Anterior cingulate cortex (tissue), 58 donors: ENCODE measurements at places on chromosomes 1 and 21.

DNA sequence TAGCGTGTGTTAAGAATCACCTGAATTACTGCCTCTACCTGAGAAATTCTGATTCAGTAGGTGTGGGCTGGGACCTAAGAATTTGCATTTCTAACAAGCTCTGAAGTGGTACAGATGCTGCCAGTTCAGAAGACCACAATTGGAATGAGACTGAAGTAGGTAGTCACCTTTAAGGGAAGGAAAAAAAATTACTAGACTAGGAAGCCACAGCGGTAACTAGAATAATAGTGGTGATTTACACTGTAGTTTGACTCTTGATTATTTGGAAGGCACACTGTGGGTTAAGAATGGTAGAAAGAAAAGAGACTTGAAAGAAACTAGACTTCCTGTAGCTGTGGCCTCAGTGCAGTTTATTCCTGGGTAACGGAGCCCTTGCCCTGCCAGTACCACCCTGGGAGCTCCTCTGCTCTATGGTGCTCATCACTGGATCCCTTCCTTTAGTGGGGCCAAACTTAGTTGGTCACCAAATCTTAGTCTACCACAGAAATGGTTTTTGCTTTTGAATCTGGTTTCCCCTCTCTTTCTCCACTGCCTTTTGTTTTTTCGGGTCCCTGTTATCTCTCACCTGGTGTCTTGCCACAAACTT lies 43.6 kb downstream of the ARID1A start:
- no peak for DNase-seq

DNA sequence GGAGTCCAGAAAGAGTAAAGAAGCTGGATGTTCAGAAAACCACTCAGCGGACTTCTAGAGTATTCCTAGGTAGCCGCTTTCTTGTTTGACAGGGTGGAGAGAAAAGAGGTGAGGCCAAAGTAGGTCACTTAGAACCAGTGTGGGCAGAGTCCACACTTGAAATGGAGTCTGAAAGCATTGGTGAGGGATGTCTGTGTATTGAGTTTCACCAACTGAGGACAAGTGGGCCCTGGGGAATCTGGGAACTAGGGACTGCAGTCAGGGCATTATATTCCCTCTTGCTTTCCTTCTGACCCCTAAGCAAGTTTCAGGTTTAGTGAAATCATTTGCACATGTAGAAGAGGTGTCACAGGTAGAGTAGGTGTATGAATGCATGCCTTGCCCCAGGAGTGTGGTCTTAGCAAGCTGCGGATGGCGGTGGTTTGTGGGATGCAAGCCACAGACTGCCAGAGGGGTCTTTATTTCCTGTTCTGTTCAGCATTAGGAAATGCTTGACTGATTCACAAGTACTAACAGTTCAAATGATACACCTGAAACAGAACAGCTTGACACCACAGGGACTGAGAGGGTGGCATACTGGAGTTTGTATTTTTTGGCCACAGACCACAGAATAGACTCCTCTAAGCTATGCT lies 1.1 kb upstream of the GNG12 start:
- no peak for DNase-seq

DNA sequence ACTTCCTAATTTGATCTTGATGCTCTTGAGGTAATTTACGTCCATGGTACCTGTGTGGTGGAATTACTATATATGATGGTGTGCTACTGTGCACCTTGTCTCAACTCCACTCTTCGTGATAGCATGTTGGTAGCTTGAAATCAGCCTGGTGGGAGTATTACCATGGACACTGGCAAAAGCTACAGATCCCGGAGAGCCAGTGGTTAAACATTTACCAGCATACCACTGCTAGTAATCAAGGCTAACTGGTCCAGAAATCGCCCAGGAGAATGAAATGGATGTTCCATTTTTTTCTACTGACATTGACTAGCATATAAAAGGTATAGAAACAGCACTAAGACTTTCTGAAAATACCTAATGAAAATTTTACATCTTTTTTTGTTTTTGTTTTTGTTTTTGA lies 30.6 kb downstream of the ELK4 start:
- no peak for DNase-seq

GRCh38 chr1:221309723-221310122 lies 430.5 kb downstream of the HLX start:
- DNase-seq, result no peak

DNA sequence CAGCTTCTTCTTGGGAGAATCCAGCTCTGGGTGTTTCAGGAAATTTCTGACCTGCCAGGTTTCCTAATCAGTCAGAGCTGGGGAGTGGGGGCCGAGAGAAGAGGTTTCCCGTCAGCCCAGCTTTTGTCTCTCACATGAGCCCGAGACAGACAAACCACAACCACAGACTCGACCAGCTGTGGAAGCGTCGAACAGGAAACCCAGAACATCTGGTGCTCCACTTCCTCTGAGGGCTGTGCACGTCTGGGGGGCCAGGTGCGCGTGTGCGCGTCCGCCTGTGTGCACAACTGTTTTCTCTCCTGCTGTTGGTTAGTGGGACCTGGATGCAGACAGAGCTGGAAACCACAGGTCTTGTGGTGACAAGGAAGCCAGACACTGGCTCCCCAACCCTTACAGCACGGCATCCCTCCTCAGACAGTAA lies 113.0 kb upstream of the SLC25A33 start:
- no peak for DNase-seq

DNA sequence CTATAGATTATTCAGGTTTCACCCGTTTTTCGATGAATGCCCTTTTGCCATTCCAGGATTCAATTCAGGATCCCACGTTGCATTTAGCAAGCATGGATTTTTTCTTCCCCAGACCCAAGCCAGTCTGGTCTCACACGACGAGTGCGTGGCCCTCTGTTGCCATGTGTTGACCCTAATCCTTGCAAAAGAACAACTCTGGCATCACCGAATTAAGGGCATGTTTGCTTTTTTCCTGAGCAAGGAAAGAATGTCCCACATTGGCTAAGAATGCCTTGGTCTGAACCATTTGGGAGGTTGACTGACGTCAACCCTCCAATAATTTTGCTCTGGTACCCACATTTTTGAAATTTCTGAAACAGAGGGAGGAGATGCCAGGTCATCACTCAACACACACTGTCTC lies 153.0 kb upstream of the WNT4 start:
- DNase-seq, result no peak

- no peak for DNase-seq
Observed at GRCh38 chr1:11516961-11517635, 38.1 kb downstream of the DISP3 start.

- no peak for DNase-seq
Observed at GRCh38 chr1:86231076-86231475, 74.5 kb upstream of the COL24A1 start.

DNA sequence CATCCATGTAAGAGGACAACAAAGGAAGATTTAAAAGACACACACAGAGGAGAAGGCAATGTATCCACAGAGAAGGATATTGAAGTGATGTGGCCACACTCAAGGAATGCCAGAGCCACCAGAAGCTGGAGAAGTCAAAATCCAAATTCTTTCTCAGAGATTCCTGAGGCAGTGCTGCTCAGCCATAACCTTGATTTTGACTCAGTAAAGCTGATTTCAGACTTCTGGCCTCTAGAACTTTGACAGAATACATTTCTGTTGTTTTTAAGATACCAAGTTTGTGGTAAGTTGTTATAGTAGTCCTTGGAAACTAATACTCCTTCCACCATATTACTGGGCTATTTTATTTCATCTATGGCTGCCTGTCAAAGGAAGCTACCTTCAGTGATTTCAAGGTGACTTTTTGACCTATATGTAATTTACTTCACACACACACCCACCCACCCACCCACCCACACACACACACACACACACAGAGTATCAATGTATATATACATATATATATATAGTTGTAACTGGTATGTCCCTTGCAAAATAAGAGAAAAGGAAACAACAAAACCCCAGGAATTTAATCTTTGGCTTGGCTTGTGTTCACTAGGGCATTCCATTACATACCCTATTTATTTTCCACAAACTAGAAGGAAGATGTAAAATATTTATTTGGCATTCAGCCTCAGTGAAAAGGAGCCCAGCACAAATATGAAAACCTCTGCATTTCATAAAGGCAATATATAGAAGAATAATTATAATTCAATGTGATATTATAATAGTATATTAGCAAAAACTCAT lies 142.1 kb upstream of the PTGFR start:
- DNase-seq, result no peak

DNA sequence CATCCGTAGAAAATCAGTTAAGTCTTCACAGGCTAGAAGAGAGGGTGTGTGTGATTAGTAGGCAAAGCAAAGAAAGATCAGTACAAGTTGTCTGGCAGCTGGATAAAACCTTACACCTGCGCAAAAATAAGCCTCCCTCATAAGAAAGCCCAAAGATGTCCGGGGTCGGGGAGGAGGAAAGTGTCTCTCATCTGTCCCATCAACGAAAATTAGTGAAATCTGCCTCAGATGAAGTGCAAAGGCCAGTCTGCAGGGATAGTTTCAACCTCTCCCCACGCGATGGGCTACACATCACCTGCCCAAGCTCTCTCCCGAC lies 333.9 kb downstream of the SRGAP2C start:
- DNase-seq, result no peak

- no peak for DNase-seq
Observed at GRCh38 chr21:35311985-35312384, 262.9 kb upstream of the RUNX1 start.

DNA sequence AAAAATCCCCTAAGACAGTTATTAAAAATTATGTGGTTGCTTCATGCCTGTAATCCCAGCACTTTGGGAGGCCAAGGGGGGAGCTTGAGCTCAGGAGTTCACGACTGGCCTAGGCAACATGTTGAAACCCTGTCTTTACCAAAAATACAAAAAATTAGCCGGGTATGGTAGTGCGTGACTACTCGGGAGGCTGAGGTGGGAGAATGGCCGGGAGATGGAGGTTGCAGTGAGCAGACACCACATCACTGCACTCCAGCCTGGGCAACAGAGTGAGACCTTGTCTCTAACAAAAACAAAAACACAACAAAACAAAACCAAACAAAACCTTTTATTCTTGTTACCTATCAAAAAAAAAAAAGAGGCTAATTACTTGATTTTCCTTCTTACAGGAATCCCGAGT lies 2.1 kb downstream of the ELK4 start:
- DNase-seq, result no peak

DNA sequence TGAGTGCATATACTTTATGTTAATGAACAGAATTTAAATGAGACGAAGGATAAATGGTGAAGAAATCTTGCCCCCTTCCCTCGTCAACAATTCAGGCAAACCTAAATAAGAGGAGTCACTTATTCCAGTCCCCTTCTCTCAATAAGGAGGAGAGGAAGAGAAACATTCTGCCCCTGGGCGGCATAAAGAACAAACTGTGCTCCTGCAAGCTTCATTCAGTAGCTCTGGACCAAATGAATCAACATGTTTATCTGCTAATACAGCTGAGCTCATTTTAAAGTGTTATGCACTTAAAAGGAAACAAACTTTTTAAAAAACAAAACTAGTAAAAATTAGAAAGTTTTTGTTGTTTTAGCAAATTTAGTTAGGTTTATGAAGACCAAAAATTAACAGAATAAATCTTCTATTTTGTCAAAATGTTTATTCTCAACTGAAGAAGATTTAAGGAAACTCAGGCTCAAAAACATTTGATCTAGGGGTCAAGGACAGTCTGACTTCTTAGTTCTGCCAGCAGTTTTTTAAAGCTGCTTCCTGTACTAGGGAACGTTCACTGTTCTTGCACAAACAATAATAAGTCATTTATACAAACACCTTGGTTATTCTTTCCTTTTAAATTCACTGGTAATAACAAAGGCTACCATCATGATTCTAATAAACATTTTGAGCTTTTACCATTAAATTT lies 58.3 kb downstream of the AKT3 start:
- DNase-seq, result no peak

GRCh38 chr1:201706109-201706508 lies 122.8 kb upstream of the IPO9 start:
- no peak for DNase-seq

DNA sequence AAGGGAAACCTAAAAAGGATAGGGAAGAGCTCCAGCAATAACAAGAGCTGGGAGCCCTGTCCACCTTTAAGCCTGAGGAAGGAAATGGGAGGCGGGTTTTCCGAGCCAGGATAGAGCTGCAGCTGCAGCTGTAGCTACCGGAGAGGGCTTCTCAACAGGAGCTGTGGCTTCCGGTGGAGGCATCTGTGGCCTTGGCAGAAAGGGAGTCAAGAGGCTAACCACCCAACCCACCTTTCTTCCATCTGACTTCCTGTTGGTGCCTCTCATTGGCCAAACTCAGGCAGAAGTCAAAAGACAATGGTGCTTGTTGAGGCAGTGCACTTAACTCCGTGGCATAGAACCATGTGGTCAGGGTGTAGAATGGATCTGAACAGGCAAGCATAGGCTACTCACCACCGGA lies 313.1 kb upstream of the DAB1 start:
- DNase-seq, result no peak
